ENCODE measurements at places on chromosomes 2 and 18.

DNA sequence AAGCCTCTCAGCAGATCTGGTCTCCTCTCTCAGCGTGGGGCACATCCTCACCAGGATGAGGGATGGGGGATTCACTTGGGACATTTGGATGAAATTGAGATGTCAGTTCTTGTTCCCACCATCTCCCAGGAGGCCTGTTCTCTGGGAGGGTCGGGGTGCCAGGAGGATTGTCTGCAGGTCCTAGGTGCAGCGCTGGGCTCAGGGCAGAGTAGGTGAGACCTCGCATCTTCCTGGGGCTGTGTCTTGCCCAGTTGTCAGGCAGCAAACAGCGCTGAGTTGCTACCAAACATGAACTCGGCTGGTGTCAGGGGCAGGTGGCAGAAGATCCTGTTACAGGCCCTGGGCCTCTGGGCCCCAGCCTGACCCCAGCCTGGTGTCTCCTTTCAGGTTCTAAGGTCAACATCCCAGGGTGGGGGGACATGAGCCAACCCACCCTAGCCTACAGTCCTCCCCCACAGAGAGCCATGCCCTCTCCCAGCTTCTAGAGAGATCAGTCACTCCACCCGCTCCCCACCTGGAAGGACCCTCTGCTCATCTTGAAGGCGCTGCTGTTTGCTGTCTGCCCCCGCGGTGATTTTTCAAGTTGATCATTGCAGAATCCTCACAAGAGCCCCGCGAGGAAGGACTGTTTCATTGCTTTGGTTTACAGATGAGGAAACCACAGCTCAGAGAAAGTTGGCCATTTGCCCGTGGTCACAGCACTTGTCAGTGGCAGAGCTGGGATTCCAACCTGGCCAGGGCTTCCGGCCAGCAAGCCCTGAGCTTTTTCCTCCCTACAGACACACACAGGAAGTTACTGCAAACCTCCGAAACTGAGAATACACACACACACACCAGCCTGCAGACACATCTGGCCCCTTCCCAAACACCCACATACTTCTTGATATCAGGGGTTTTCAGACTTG, 83.9 kb downstream of the STPG4 start:
- no peak for DNase-seq

GRCh38 chr2:180927030-180927686, 53.2 kb upstream of the UBE2E3 start:
- no peak for DNase-seq

DNA sequence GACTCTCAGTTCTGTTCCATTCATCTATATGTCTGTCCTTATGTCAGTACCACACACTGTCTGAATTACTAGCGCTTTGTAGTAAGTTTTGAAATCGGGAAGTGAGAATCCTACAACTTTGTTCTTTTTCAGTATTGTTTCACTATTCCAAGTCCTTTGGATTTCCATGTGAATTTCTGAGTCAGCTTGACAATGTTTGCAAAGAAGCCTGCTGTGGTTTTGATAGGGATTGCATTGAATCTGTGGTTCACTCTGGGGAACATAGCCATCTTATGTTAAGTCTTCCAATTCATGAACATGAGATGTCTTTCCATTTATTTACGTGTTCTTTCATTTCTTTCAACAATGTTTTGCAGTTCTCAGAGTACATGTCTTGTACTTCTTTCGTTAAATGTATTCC, 15.0 kb downstream of the SLC3A1 start:
- no peak for DNase-seq

GRCh38 chr2:148979164-148979918, 59.2 kb upstream of the LYPD6B start:
- DNase-seq: no peak

DNA sequence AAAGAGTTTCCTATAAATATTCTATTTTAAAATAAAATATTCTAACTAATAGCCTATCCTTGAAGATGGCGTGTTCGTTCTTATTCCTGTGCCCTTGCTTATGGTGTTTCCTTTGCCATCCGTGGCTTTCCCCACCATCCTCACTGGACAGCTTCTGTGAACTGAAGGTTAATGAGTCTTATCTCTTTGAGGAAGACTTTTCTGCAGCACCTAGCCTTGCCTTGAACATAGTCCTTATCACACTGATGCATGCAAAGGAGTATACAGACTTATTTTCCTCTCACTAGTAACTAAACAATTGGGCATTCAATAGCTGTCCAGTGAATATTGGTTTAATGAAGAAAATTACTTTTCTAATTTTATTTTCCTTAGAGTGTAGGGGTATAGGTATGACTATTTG, 88.1 kb downstream of the GULP1 start:
- no peak for DNase-seq

DNA sequence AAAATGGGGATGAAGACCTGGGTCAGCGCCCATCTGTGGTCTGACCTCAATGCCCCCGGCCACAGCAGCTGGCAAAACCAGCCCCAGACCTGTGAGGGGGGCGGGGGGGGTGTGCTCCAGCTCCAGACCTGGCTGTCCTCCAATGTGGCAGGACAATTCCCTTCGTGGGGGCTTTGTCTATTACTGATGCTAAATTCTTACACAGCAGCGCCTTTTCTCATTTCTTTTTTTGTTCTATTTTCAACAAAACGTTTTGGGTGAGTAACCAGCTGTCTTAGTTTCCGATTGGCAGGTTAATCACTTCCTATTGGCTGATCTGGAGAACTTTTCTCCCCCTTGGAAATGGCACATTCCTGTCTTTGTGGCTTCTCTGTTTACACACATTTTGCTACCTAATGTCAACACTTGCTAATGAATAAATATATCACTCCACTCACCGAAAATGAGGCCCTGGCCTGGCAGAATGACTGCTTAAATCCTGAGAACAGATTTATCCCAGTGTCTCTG, 4.4 kb downstream of the SMAD7 start:
- DNase-seq: no peak

DNA sequence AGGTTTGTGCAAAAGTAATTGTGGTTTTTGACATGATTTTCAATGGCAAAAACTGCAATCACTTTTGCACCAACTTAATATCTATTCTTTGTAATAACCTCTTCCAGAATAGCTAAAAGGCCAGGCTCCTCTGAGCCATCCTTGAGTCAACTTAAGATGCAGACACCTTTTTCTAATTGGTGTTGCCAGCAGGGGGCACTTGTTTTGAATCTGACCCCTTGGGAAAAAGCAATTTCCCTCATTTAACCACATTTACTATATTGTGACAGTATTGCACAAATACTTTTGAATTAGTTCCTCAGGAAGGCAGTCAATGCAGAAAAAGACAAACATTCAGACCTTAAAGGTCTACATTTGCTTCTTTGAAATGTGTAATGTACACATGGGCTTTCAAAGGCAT, 78.6 kb upstream of the GALNT5 start:
- DNase-seq: no peak

DNA sequence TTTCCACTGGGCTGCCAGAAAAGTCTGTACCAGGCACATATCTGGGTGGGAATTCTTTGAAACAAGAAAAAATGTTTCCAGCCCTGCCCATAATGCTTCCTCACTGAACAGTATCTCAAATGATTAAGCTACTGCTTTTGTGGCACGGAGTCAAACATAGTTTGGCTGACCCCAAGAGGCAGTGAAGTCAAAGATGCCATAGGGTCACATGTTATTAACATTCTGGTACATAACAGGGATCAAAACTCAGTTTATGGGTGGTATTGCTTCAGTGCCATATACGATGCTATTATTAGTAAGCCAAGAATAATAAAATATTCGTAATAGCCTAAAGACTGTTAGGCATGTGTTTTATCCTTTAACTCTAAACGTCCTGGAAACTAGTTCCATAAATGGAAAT, 112.4 kb downstream of the FEZ2 start:
- no peak for DNase-seq

DNA sequence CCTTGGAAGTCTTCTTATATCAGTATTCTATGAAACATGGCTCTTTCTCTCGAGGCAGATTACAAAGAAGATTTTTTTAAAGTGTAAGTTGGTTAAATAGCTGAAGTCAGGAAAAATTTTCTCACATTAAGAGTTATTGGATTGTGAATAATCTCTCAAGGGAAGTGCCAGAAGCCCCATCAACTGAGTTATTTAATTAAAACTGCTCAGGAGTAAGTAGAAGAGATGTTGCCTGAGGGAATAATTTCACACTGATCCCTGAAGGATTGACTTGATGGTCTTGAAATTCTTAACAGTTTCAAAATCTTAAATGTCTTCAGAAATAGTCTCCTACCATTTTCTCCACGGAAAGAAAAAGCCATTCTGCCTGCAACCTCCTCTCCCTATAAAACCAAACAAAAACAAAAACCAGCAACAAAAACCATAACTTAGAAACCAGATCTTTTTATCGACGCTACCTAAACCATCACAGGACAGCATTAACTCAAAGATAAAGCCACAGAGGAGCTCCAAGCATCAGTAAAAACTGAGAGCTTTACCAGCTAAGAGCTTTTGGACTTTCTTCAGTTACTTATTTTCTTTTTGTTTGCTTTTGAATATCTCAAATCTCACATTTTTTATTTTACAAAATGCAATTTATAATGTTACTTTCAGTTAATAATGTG, 12.9 kb downstream of the CD226 start:
- DNase-seq: no peak

GRCh38 chr2:158305501-158305900, 151.1 kb downstream of the CCDC148 start:
- DNase-seq: no peak

DNA sequence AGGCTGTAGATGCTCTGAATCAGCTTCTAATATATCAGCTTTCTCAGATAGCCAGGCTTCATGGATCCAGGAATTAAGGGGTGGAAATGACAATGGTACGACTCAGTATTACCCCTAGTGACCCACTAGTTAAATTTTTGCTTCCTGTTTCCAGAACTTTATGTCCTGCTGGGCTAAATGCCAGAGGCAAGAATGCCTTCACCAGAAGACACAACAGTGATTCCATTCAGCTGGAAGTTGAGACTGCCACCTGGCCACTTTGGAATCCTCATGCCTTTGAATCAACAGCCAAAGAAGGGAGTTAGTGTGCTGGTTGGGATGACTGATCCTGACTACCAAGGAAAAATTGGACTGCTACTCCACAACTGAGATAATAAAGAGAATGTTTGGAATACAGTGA, 239.1 kb downstream of the ASXL3 start:
- no peak for DNase-seq

- DNase-seq: no peak
Observed at GRCh38 chr18:27064673-27065072, 120.4 kb downstream of the CHST9 start.

- no peak for DNase-seq
Observed at GRCh38 chr2:29628862-29629261, 292.5 kb downstream of the ALK start.

- DNase-seq: no peak
Observed at GRCh38 chr18:55079481-55080355, 120.5 kb upstream of the CCDC68 start.

- DNase-seq: no peak
Observed at GRCh38 chr2:173151671-173152401, 76.2 kb downstream of the MAP3K20 start.

DNA sequence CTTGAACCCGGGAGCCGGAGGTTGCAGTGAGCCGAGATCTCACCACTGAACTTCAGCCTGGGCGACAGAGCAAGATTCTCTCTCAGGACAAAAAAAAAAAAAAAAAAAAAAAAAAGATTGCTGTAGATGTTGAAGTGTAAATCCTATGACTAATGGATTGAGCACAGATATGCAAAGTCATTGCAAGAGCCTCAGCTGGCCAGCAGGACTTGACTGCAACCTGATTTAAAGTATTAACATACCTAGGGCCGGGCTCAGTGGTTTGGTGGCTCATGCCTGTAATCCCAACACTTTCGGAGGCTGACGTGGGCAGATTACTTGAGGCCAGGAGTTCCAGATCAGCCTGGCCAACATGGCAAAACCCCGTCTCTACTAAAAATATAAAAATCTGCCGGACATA, 103.4 kb upstream of the MSH2 start:
- DNase-seq: no peak

GRCh38 chr2:214699236-214699635, 110.2 kb downstream of the BARD1 start:
- DNase-seq: no peak

DNA sequence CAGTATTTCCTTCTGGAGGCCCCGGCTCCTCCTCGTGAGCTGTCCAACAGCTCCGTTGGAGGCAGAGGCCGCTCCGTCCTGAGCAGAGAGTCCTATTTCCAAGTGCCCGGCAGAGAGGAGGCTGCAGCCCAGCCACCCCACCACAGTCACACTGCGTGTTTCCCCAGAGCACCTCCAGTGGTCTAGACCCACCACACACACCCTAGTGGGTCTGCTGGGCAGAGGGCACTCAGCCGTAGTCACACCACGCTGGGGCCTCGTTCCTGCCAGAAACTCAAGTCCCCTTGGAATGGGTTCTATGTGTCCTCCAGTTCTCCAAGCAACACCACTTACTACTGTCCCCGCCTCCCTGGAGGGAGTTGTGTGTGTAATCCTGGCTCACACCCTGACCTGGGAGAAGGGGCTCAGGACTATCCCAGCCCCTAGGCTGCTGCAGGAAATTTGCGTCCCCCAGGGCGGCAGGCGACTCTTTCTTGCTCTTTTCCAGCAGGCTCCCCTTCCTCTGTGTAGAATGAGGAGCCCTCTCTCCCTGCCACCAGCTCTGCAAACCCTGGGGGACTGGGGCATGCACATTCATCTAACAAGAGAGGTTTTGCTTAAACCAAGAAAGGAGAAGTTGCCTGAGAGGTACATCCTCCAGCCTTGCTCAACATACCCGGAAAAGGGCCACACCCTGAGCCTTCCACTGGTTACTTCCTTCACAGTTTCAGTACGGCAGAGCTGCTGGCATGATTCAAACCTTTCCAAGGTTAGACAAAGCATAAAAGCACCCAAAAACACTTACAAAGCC, 114.1 kb downstream of the NDUFA10 start:
- no peak for DNase-seq

DNA sequence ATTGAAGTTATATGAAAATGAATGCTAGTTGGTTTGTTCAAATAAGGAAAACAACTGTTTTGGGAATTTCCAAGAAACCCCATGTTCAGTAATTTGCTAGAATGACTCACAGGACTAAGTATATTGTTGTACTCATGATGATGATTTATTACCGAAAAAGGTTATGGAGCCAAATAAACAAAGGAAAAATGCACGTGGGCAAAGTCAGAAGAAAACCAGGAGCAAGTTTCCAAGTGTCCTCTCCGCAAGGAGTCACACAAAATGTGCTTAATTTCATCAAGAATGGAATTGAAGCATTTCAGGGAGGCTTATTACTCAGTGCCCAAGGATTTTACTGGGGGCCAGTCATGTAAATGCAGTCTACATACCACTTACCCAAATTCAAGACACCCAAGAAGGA, 1652.4 kb upstream of the TMEFF2 start:
- DNase-seq: no peak

DNA sequence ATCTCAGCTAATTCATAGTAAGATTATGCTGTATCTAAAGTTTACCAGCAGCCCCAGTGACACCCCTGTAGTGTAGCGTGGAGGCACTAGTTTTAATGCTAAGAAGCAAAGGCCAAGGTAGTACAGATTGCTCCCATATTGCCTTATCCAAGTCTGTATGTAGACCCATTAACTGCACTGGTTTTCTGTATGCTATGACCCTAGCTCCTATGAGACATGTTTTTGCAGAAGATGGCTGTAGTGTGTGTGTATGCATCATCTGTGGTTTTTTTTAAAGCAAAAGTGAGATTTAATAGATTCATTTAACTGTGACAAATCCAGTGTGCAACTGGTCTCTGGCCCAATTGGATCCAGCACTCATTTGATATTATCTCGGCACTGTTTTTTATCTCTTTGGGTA, 86.5 kb downstream of the HAUS1 start:
- no peak for DNase-seq

- DNase-seq: no peak
Observed at GRCh38 chr2:164850235-164850634, 8.6 kb upstream of the COBLL1 start.

GRCh38 chr2:2294183-2294690, 36.8 kb downstream of the MYT1L start:
- no peak for DNase-seq

- no peak for DNase-seq
Observed at GRCh38 chr18:11258039-11258610, 108.8 kb upstream of the PIEZO2 start.

Measured in NCI-H2081 treated with DMSO at 0.1 percent for 48 hours (cell line).